Esophagus mucosa (tissue), 1 donor: ENCODE measurements at places on chromosomes 12 and 14. TPM values are rescaled to one million over a fixed set of nuclear protein-coding genes. Genes with fewer than 3 reads are reported as not detected.

The CLEC9A gene
- total RNA-seq, result not detected

The INHBC gene
- total RNA-seq, result not detected

The GNPNAT1 gene
- total RNA-seq, result 18.2 TPM

The FGD4 gene
- total RNA-seq, result 17.4 TPM

The GTF2A1 gene
- total RNA-seq, result 21.7 TPM

The SLIRP gene
- total RNA-seq, result 113 TPM

The TPH2 gene
- not detected for total RNA-seq

The LPAR5 gene
- total RNA-seq, result 18.9 TPM

The POTEG gene
- not detected for total RNA-seq

The A2M gene
- total RNA-seq, result 86.9 TPM

The EML1 gene
- total RNA-seq, result 6.0 TPM

The CLEC1B gene
- total RNA-seq, result not detected

The SMIM41 gene
- not detected for total RNA-seq

The GPRC5D gene
- not detected for total RNA-seq
